ENCODE measurements at places on chromosomes 11 and 22. TPM values are rescaled to one million over a fixed set of nuclear protein-coding genes. Genes with fewer than 3 reads are reported as not detected.

DNA sequence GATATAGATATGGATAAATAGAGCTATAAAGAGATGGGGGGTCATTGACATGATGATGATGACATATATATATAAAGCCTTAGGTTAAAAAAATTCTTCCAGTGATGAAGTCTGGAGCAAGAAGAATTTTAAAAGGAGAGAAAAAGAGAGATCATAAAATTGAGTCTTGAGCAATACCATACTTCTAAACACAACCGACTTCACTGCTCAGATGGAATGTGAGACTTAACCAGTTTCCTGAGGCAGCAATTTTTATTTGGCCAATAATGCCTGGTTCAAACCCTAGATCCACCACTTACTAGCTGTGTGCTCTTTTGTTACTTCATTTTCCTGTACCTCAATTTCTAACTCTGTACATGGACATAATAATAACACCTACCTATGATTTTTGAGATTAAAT, 229.5 kb downstream of the TTC28 start:
- DNase-seq: no peak

The NEU3 gene
- polyA plus RNA-seq: 9.3 TPM

The PTPRCAP gene
- polyA plus RNA-seq: 0.96 TPM

The PLAAT2 gene
- not detected for polyA plus RNA-seq

GRCh38 chr22:18064636-18065035, 13.2 kb upstream of the PEX26 start:
- no peak for DNase-seq

The ASRGL1 gene
- polyA plus RNA-seq: 65.9 TPM

GRCh38 chr11:85740481-85741400, 54.7 kb upstream of the CCDC89 start:
- no peak for DNase-seq

DNA sequence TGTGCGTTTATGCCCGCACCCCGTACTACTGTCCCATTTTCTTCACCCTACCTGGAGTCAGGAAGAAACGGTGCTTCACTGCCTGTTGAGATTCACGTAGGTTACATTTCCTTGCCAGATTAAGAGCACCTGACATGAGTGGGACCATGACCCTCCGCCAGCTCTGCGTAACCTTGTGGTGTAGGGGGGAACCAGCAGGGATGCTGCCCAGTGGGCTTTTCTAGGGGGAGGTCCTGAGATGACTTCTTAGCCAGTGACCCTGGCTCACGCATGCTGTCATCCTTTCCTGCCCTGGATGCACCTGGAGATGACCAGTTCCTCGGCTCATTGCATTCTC, 967 bp upstream of the ARVCF start:
- DNase-seq: no peak

DNA sequence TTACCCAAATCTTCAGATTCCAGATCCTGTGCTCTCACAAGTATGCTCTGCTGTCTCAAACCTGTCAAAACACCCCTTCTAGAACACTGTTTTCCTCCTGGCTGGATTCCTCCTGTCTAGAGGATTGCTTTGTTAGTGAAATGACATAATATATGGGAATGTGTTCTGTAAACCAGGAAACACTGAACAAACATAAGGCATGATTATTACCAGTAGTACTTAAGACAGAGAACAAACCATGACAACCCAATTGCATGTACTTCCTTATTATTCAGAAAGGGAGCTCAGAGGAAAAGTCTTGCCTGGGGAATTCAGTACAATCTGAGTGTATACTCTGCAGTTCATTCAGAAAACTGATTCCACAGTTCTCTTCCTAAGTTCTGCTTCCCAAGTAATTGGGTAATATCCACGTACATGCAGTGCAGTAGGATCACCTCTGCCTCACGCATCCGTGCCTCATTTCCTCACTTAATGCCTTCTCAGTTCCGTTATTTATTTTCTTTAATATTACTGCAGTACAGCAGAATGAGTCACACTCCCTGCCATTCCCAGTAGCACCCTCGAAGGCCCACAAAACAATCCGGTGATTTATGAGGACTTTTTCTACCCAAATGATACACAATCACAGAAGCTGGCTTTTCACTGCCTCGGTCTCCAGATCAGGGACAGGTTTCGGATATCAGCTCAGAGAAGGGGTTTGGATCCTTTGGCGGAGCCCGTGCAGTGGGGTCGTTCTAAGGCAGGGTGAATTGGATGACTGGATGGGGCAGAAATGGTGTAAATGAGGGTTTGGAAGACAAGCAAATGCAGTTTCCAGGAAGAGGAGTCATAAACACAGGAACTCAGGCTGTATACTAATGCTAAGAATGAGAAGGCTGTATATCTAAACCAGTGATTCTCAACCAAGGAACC, 896.9 kb downstream of the KCNA4 start:
- DNase-seq: no peak

The ARHGAP8 gene
- polyA plus RNA-seq: 25.4 TPM
